ENCODE measurements at places on chromosomes 4 and X.

DNA sequence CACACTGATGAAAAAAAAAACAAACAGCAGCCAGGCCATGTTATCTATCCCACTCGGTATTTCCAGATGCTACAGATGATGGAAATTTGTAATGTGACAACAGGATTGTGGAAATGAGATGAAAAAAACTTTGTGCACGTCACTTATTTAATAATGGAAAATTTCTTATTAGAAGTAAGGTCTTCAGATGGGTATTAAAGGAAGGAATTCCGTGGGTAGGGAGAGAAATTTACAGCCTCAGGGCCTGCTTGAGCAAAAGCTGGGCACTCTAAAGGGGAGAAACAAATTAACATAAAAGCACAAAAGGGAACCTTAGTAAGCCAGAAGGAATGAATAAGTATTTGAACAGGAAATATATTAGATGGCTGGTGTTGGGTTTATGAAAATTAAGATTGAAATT lies 4.2 kb upstream of the PKD2 start:
- no peak for DNase-seq

- no peak for DNase-seq
Observed at GRCh38 chr4:154332681-154333421, 158.7 kb downstream of the DCHS2 start.

DNA sequence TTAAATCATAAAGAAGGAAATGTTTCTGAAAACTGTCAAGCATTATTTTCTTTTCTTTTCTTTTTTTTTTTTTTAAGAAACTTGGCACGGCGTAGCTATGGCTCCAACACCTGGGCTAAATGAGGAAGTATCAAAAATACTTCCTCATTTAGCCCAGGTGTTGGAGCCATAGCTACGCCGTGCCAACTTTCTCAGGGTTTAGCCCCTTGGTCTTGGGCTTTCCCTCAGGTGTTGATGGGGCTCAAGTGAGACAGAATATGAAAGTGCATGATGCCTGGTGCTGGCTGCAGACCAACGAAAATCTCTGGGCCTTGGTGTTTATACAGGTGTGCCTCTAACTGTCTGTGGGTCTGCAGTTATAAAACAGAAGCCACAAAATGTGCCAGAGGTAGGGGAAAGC lies 132.7 kb downstream of the ARHGAP24 start:
- no peak for DNase-seq

DNA sequence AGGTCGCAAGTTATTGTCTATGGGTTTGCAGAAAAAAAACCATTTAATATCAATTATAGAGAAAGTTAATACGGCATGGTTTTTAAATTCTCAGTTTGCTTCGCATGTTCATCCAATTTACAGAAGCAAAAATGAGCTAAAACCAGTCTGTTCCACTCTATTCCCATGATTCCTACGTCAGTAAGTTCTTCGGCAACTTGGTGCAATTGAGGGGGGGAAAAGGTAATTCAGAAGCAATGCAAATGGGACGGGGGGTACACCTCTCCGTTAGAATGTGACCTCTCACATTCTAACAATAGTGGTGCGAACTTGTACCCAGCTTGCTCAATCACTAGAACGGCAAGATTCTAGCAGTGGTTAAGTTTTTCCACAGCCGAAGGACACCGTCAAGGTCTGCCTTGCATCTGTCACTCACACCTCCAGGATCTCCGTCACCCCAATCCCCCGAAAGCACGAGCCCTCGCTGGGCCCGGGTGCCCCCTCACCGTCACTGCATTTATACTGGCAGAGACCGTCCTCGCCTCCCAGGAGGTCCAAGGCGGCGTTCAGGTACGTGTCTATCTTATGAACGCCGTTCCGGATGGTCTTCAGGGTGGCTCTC lies 653 bp downstream of the PLA2G12A start:
- no peak for DNase-seq

GRCh38 chr4:6971536-6972374 lies 62.1 kb downstream of the TBC1D14 start:
- DNase-seq: no peak

- peak; percentile 57 for DNase-seq
Observed at GRCh38 chrX:69615779-69616456, at the start of gene EDA. TSS of gene EDA (plus strand) at chrX:69616113.

Measured in iPS DF 6.9 (cell line).